Neuronal stem cell (in vitro differentiated cells): ENCODE measurements at places on chromosomes 1 and 21.
A peak's percentile ranks its signal among the peaks of the same experiment; 100 is the strongest.

GRCh38 chr1:234865171-234866006 lies 255.4 kb upstream of the IRF2BP2 start:
- no peak for DNase-seq

DNA sequence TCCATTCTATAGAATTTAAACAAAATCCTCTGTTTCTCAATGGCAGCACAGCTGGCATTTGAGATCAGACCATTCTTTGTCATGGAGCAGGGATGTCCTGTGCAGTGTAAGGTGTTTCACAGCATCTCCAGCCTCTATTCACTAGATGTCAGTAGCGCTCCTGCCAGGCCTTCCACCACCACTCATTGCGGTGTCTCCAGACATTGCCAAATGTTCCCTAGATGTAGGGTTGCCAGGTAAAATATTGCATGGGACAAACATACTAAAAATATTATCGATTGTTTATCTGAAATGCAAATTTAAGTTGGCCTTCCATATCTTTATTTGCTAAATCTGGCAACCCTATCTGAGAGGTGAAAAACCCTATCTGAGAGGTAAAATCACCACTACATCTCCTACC lies 11.7 kb downstream of the ITLN2 start:
- no peak for DNase-seq

DNA sequence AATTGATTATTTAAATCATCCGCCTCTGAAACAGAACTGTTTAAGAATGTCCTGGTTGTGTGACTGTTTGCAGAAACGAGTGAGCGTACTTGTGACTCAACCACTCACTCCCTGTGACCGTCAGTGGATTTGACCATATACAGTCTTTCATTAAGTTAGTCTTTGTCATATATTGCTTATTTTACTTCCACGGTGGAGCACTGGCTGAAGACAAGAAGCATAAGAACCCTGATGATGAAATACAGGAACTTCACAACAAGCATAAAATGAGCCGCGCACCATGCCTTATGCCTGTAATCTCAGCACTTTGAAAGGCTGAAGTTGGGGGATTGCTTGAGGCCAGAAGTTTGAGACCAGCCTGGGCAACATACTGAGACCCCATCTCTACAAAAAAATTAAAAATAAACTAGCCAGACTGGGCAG lies 194.0 kb downstream of the TOMM20 start:
- no peak for DNase-seq

- peak; percentile 33 for DNase-seq
Observed at GRCh38 chr1:216815260-216816131, 92.3 kb upstream of the ESRRG start.

GRCh38 chr1:241311056-241311746 lies 45.8 kb downstream of the RGS7 start:
- DNase-seq = no peak

GRCh38 chr1:6168947-6169586 lies 11.1 kb downstream of the CHD5 start:
- no peak for DNase-seq
